Stimulated activated CD4-positive, alpha-beta T cell treated with anti-CD3 and anti-CD28 coated beads, Interleukin-1b, Interleukin-23, amount 100 ng/mL, for 24 hours (primary cell): ENCODE measurements at places on chromosomes 13 and 19.

GRCh38 chr13:34815526-34815925 is 126.5 kb upstream of the NBEA start:
- no peak for DNase-seq

DNA sequence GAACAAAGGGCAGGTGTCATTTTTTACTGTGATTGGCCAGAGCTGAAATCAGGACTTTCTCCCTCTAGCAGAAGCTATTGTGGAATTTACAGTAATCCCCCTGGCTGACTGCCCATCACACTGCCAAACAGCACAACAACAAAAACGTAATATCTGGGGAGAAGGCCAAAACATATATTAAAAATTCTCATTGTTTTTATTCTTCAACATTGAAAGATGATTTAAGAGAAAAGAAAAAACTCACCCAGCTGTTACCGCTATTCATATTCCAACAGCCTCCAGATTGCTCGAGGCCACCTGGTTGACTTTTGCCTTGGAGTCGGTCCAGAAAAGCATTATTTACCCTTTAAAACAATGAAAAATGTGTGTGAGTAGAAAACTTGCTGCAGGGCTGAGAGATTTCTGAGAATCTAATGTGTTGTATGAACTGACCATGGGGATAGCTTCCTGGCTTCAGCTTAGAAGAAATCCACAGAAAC is 97.2 kb downstream of the EPSTI1 start:
- no peak for DNase-seq

DNA sequence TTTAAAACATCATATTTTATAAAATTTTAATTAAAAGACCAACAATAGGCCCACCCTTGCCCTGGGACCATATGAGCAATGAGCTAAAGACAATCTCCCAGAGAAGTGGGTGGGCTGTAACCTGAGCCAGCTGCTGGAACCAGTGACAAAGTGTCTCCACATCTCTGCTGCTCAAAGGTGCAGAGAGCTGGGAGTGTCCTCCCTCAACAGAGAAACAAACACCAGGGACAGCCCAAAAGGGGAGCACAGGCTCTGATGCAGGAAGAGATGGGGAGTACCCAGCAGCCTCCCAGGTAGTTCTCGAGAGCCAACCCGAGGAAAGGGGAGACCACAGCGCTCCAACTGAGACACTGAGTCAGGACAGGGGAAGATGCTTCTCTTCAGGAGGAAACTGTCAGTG is 39.1 kb downstream of the DOCK9 start:
- no peak for DNase-seq

DNA sequence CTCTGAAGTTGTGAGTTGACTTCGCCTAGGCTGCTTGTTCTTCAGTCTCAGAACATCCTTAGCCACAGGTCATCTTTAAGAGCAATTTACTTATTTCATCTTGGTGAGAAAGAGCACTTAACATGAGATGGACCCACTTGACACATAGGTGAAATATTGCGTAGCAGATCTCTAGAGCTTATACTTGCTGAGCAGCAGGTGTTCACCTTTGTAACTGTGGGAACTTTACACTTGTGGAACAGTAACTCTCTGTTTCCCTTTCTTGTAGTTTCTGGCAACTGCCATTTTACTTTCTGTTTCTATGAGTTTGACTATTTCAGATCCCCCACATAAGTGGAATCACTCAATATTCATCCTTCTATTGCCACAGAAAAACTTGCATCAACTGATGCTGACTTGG is 95.7 kb downstream of the SLC10A2 start:
- no peak for DNase-seq

DNA sequence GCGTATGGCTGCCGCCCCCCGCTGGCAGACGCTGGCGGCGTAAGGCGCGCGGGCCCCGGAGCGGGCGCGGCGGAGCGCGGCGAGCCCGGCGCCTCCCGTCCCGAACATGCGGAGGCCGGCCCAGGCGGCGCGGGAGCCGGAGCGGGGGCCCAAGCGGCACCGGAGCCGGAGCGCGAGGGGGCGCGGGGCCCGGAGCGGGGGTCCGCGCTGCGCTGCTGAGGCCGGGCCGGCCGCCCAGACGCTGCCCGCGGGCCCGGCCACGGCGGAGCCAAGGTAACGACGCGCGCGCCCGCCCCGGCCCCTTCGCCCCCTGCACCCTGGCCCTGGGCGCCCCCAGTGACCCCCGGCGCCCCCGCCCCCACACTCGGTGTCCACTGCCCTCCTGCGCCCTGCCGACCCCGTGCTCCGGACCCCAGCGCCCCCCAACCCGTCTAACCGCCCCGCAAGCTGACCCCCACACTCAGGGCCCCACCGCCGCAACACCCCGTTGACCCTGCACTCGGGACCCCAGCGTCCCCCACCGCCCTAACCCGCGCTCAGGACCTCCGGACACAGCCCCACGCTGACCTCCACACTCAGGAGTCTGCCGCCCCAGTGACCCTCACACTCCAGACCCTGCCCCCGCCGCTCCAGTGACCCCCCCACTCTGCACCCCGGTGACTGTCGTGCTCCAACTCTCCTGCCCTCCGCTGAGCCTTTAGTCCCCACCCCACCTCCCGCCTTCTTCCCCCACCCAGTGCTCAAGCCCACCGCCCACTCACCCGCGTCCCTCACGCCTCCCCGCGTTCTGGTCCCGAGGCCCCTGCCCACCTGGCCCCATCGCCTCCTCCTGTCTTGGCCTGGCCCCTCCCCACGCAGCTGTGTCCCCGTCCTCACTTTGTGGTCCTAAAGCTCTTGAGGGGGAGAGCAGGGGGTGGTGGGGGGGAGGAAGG is at the start of gene CSNK1G2:
TSS of gene CSNK1G2 (plus strand) at position 27 of the 932 bp plus-strand sequence. CDS start 28,601 bp downstream, outside the sequence.
- DNase-seq, result no peak

DNA sequence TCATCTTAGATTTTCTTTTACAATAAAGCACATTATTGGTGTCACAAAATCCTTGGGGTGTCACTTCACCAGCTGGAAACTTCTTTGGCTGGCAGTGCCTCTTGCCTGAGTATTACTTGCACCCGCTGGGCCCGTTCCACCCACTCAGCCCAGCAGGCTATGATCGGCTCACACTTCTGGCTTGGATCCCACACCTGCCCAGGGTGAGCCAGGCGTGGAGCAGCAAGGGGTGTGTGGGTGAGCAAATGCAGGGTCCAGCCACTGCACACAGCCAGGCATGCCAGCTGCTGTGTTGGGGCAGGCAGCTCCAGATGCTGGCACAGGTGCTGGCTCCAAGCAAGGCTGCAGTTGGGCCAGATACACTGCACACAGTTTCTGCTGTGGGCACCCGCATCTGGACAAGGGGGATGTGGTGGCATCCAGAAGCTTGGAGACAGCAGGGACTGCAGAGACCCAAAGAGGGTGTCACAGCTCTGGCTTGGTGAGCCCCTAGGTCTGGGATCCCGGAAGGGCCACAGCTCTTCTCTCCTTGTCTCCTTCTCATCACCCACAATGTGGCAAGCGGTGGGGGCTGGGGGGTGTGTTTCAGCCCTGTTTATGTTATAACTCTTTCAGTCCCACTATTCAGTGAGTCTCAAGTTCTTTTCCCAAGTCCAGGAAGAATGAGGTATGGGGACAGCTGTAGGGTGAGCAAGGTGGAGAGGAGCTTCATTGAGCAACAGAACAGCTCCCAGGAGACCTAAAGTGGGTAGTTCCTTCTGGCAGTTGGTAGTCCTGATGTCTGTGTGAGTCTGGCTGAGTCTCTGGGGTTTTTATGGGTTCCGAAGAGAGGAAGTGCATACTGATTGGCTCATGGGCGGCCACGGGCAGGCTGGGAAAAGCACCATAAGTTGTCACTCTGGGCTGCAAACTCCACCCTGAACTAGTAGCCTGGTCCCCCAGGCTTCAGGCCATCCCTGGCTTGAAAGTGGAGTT is 25.3 kb upstream of the TBC1D4 start:
- no peak for DNase-seq
